CD4-positive, alpha-beta T cell (primary cell): ENCODE measurements at places on chromosomes 3 and 15. TPM values are rescaled to one million over a fixed set of nuclear protein-coding genes. Genes with fewer than 3 reads are reported as not detected.

GRCh38 chr15:60217161-60217560 lies 180.6 kb downstream of the ANXA2 start:
- DNase-seq: no peak

- no peak for DNase-seq
Measured at GRCh38 chr15:68379058-68379758, 52.8 kb downstream of the ITGA11 start.

GRCh38 chr3:29226706-29227105 lies 54.2 kb upstream of the RBMS3 start:
- DNase-seq: no peak

TRH gene
- not detected for total RNA-seq
